Activated CD4-positive, alpha-beta T cell treated with anti-CD3 and anti-CD28 coated beads, Interleukin-2, amount 50 U/mL, for 16 hours (primary cell): ENCODE measurements at places on chromosomes 5 and 9.
A peak's percentile ranks its signal among the peaks of the same experiment; 100 is the strongest.

DNA sequence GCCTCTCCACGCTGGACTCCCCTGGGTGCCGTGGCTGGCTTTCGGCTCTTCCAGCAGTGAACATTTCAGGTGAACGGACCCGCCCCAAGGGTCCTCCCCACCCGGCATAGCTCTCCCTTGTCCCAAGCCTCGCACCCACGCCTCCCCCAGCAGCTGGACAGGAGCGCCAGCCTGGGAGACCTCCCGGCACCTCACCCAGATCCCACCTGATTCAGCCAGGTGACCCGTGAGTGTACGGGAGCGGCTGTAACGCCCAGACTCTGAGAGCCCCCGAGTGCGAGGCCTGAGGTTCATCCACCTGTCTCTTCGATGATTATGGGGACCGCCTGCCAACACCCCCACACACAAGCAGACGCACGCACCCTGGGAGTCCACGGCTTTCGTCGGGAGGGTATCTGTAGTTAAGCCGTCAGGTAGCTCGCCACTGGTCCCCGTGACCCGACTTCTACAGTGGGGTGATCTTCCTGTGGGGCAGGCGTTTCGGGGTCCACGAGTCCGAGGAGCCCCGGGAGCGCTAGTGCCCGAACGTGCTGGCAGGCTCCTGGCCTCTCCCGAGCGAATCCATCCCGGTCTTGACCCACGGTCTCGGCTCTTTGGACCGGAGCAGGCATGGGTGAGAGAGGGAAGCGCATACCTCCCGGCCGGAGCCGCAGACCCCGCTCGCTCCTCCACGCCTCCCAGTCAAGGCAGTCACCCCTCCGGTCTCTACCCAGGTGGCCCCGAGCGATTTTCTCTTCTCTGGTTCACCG, 14.9 kb downstream of the TRIM7 start:
- DNase-seq: no peak

DNA sequence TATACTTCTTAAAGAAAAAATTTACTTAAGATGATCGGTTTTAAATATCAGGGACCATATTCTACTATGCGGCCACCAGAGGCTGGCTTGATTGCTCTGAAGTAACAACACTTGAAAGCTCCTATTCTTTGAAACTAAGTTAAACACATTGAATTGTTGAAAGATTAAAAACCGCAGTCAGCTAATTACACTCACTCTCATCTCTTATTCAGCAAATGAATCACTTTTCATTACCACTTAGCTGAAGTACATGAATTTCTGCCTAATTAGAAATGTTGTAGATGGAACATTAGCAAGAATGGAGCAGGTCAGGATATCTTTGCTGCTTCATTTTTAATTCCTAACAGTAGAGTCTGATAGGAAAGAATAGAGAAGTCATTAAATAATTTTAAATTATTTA, 42.3 kb downstream of the LSM11 start:
- DNase-seq: no peak

- DNase-seq: no peak
Measured at GRCh38 chr9:82057805-82058204, 69.2 kb downstream of the SPATA31D1 start.

DNA sequence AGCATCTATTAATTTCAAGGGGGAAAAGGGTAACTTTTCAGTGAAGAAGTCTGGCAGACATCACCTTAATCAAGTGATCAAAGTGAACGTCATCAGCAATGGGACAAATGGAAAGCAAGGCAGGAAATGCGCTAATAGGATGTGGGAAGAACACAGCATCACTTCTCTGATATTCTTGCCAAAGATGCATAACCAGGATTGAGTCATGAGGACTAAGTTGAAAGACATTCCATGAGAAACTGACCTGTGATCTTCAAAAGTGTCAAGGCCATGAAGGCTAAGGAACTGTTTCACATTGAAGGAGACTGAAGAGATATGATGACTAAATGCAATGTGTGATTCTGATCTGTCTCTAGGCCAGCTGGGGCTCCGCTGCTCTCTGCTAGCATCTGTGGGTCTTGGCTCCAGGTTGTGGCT, 92.9 kb downstream of the NDFIP1 start:
- DNase-seq: no peak

DNA sequence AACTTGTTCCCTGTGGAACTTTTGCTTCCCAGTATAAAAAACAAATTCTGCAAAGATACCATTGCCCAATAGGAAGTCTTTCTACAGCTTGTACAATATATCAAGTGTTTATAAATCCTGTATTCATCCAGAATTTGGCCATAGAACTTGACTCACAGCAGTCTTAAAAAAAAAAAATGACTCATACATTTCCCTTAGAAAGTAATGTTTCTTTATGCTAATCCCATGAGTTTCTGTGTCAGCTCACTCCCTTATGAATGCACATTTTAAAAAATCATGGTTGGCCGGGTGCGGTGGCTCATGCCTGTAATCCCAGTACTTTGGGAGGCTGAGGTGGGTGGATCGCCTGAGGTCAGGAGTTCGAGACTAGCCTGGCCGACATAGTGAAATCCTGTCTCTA, 89.3 kb upstream of the DMRT1 start:
- no peak for DNase-seq

GRCh38 chr5:170722316-170722715, 61.2 kb upstream of the GABRP start:
- no peak for DNase-seq

DNA sequence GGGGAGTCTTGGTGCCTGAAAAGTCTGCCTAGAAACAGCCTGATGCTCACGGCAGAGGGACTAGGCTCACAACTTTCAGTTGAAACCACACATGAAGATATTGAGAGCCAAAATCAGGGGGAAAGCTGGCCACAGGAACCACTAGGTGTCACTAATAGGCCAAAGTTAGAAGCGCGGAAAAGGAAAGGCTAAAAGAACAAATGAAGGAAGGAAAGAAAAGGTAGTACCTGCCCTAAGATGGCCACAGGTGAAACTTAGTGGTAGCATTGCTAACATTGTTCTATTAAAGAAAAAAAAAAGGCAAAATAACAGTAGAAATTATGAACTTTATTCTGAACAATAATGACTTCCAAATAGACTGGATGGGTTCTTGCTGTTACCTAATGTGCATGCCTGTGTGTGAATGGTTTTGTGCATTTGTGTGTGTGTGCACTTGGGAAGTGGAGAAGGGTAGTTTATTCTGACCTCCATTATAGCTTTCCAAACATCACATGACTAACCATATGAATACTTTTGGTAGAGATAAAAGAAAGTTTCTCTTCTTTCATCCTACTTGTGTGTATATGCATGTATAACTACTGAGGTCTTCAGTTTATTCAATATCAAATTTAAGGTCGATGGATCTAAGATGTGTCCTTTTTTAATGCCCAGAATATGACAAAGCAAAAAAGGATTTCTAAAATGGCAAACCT, 2.1 kb upstream of the RFESD start:
- peak; percentile 73 for DNase-seq
